ENCODE measurements at places on chromosomes 11 and 22. TPM values are rescaled to one million over a fixed set of nuclear protein-coding genes. Genes with fewer than 3 reads are reported as not detected.

- peak; percentile 69 for DNase-seq
Measured at GRCh38 chr11:133945087-133945974, 11.4 kb downstream of the IGSF9B start.

DNA sequence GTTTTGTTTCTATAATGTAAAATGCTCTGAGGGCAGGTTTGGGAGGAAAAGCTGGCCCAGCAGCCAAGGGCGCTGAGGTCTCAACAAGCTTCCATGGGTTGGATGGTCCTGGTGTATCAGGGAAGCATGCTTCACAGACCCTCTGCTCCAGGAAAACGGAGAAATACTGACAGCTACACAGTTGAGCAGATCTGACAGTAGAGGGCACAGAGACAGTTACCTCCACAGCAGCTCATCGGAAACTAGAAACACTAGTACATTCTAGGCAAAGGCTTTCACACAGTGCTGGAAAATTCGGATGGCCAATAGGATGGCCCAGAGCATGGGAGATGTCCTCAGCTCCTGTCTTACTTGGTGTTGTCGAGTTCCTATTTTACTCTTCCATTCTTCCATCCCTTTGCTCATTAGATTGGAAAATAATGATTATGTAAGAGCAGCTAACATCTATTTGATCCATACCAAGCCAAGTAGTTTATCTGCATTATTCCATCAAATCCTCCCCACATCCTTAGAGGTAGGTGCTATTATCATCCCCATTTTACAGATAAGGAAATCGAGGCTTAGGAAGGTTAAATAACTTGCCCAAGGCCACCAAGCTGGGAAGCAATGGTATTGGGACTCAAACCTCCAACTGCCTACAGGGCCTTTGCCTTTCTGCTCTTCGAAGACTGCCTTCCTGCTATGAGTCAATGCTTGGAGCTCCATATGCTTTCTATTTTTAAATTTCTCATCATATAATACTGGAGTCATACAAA, 28.3 kb downstream of the LMO2 start:
- no peak for DNase-seq

- no peak for DNase-seq
Measured at GRCh38 chr11:131756479-131757110, 386.2 kb downstream of the NTM start.

GRCh38 chr11:19683141-19683805, 29.4 kb upstream of the NAV2 start:
- DNase-seq: peak; percentile 71

- peak; percentile 94 for DNase-seq
Measured at GRCh38 chr11:130522284-130522961, 74.0 kb downstream of the ADAMTS15 start.

DNA sequence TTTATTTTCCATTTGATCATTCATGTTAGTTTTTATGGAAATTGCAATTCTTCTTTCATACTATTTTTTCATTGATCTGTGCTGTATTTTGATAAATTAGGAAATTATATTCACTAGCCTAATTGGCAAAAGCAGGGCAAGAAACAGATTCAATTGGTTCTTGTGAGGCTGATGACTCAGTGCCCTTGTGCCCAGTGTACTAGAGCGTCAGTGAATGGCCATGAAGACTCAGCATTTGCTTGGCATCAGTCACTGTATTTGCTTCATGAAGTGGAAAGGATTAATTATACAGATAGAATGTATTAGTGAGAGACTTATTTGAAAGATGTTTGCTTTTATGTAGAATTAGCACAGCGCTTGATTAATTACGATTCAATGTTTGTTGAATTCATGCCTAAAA, 31.8 kb downstream of the MRGPRX1 start:
- DNase-seq: no peak

DNA sequence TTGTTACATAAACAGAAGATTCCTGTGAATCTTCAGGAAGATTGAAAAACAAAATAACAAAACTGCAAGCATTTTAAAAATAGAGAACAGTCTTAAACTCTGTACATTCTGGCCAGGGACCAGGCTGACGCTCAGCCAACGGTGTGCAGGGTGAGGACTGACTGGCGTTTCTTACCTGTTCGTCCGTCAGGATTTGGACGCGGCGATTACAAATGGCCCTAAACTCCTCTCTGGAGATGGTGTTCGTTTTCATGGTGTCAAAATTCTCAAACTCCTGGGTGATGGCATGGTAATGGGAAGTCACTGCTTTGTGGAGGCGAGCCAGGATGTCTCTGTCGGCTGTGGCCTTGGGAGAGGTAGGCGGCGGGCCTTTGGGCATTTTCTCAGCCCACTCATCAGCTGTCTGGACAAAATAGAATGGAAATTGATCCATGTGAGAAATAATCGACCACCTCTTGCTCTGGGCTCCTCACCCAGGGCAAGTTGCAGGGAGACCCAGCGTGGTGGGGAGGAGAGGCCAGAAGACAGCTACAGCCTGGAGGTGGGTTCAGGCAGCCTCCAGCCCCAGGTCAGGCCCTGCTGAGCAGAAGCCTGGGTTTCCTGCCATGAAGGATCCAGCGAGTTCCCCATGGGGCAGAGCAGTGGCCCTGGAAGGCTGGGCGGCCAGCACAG, 143.0 kb downstream of the MPPED1 start:
- no peak for DNase-seq

DNA sequence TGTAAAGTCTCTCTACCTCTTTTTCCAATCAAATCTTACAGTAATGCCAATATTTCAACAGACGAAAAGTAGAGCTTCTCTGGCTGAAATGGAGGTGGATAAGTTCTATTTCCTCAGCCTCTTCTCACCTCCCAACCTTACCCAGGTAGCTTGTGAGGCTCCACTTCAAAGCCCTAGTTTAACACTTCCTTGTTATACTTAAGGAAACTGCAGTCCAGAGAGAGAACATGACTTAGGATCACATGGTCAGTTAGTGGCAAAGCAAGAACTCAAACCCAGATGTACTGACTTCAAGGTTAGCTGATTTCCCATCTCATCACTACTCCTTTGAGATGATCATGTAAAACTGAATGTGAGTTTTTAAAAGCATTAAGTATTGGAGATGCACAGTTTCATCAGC, 32.5 kb downstream of the PAK1 start:
- DNase-seq: no peak

DNA sequence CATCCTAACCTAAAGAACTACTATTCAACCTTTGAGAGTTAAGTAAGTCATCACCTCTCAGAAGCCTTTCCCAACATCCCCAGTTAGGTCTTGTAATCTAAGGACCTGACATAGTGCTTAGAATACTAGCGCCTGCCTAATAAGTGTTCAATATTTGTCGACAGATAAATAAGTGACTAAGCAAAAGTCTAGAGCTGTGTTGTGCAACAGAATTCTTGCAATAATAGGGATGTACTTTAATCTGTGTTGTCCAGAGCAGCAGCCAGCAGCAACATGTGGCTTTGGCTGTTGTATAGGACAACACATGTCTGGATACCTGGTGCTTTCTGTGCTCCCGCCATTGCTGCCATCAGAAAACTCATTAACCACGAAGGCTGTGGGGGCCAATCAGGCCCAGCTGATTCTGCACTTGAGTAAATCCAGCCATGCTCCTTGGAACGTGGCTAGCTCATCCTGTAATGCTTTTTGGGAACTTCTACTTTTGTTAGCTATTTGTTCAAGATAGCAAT, 66.8 kb upstream of the NTM start:
- DNase-seq: no peak

- no peak for DNase-seq
Measured at GRCh38 chr22:22458896-22459588, 49.5 kb downstream of the ZNF280B start.

DNA sequence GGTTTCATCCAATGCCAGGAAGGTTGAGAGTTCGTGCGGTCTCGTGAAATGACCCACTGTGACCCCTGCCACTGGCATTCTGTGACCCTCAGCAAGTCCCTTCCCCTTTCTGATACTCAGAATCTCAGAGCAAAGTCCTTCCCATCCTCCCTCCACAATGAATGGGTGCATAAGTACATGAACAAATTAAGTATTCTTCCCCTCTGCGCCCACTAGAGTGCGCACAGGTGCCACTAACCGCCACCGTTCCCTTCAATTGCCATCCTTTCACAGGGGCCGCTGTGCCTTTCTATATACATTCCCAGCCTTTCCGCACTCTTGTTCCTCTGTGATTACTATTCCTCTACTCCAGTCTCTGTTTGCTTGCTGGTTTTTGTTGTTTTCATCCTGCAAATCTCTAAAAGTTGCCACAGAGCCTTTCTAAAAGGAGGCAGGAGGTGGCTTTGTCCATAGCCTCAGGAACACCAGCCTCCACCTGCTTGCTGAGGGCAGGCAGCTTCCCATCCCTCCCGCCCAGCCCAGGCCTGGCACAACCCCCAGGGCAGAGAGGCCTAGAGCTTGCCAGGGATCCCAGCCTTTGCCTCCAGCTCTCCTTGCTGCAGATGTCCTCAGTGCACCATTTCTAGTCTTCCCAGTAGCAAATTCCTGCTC, 6.7 kb upstream of the AP1B1 start:
- peak; percentile 64 for DNase-seq

GRCh38 chr11:33065445-33066178, 26.2 kb downstream of the TCP11L1 start:
- DNase-seq: peak; percentile 57

SYNGR1 gene
- total RNA-seq: 37.7 TPM

HBG2 gene
- not detected for total RNA-seq

CD3G gene
- 0.16 TPM for total RNA-seq

PTPMT1 gene
- 23.6 TPM for total RNA-seq

BBOX1 gene
- not detected for total RNA-seq

MMP1 gene
- not detected for total RNA-seq

CALCA gene
- not detected for total RNA-seq

CLTCL1 gene
- 9.4 TPM for total RNA-seq

TBC1D22A gene
- total RNA-seq: 16.2 TPM
